T-helper 2 cell (primary cell): ENCODE measurements at places on chromosomes 1 and 21.

DNA sequence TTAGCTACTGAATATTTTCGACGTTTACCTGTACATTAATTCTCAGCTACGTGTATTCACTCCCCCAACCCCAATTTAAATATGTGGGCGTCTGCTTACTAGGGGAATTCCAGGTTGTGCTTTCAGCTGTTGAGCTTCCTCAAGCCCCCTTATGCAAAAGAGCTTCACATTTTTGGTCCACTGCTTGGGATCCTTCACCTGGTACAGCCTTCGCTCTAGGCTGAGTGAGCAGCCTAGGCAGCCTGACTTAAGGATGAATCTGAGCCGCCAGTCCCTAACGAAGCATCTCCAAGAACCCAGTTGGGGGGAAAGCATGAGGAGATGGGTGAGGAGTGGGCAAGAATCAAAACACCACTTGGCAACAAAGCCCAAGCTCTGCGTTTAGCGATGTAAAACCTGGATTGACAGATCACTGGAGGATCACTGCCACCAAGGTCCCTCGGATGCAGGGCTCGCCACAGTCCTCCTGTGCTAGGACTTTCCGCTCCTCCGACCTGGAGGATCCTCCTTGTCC lies 674 bp downstream of the BCL10 start:
- DNase-seq: peak; percentile 51

DNA sequence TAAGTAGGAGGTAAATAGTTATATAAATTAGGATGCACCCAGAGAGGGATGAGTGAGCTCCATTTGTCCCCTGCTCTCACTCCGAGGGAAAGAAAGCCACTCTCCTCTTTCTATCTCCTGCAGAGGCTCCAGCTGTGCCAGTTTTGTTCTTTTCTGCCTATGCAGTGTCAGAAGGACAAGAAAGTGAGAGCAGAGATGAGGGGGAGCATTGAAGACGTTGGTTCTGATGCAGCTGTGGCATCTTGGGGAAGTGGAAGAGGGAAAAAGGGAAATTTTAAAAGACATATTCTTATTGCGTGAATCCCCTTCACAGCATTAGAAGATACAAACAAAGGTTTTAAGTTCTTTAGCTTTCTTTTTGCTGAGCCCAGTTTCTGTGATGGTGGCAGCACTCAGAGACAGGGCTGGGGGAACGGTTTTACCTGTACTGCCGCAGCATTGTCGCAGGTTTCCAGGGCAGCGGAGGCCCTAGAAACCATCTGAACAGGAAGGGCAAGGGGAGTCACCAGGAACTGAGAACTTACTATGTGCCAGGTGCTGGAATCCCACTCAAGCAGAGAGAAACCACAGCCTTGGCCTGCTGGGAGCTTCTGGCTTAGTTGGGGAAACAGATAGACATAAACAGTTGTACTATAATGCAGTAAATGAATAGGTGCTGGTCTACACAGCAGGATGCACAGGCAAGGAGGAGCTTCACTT lies 44.9 kb upstream of the USP24 start:
- no peak for DNase-seq

DNA sequence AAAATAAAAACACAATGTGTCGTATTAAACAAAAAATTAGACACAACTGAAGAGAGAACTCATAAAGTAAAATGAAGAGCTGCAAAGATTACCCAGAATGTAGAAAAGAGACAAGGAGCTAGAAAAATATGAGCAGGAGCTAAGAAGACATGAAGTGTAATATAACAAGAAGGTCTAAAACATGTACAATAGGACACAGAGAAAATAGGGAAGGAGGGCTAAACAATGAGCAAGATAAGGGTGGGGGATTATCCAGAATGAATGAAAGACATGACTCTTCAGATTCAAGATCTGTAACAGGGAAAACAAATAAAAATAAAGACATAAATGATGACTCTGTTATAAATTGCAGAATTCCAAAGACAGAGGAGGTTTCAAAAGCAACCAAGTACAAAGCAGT lies 38.3 kb downstream of the PRDM15 start:
- DNase-seq: no peak

DNA sequence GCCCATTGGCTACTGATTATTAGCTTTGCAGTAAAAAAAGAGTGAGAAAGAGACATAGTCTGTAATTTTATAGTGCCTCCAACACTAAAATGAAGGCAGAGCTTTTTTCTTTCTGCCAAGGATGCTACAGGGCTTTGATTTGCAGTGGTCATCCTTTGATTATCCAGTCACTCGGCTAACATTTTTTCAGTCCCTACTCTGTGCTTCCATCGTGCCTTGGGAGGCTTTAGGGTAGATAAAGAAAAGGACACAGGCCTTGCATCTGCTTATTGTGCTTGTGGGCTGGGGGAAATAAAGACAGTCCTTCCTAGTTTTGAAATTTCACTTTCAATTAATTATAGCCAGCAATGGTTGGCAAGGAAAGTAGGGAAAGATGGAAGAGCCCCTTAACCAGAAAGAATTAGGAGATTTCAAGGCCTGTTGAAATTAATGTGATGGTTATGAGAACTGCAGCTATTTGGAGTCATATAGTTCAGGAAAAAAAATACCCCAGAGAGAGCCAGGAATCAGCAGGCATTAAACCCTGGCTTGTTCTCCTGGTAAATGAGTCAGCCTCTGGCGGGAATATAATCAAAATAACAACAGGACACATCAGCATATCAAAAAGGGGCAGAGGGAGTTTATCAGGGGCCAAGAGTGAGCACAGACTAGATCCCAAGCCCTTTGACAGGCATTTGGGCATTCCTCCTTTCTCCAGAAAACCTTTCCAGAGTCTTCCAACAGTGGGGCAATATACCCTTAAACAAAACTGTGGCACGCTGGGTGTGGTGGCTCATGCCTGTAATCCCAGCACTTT lies 27.4 kb downstream of the CACHD1 start:
- DNase-seq: no peak

DNA sequence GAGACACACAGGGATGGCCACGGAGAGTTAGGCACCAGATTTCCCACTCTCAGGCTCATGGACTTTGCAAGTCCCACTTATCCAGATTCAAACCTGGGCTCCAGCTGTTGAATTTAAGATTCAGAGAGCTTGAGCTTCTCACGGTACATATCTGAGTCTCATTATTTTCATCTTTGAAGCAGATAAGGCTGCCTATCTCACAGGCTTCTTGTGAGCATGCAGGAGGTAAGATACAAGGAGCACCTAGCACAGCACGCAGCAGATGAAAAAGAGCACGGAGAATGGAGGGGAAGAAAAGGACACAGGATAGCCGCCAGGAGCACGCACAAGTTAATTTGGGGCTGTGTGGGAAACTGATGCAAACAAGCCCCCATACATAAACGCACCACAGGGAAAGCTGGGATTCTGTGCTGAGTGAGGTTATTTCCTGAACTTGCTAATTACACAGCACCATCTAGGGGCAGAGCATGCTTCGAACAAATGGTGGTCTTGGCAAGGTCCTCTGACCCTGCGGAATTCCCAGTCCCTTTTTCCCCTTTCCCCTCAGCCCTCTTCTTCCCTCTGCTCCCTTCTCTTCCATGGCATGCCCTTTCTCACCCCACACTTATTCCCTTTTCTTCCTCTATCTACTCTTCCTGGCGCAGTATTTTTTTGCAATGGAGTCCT lies 134.7 kb upstream of the VANGL1 start:
- no peak for DNase-seq

DNA sequence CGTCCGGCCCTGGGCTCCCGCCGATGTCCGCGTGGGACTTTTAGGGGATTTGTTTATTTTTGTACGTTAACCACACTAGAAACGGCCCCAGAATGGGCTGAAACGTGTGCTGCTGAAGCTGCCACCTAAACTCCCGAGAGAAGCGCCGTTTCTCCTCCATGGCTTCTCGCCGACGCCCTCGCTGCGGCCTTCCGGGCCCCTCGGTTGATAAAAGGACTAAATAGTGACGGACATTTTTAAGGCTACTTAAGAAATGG lies 678 bp upstream of the PTTG1IP start:
- no peak for DNase-seq

GRCh38 chr1:210445931-210446330 lies 117.2 kb downstream of the HHAT start:
- DNase-seq: no peak

DNA sequence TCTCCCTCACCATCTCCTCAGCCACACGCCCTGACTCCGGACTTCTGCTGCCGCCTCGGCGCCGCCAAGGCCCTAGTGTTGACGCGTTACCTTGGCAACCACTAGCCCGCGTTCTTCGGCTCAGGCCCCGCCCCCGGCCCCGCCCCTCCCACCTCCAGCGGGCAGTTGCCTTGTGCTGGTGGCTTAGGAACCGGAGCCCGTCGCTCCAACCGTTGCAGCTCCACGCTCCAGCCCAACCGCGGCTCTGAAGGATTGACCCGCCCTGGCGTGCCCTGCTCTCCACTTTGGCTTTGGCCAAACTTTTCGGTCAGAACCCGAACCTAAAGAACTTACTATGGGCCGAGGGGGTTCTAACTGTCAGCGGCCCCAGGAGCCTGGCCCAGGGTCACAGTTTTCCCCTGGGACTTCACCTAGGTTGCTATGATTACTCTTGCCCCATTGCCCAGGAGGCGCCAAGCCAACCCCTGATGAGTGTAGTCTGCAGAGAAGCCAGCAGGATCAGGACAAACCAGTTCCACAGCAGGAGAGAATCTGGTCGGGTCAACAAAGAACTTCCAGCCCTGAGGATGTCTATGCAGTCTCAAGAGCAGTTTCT lies at the start of gene CFAP45:
CFAP45 (minus strand) TSS at position 80 of the 595 bp plus-strand sequence; CDS start at position 13, 67 bp downstream.
- no peak for DNase-seq

GRCh38 chr1:40712405-40712944 lies 21.0 kb downstream of the NFYC start:
- no peak for DNase-seq

DNA sequence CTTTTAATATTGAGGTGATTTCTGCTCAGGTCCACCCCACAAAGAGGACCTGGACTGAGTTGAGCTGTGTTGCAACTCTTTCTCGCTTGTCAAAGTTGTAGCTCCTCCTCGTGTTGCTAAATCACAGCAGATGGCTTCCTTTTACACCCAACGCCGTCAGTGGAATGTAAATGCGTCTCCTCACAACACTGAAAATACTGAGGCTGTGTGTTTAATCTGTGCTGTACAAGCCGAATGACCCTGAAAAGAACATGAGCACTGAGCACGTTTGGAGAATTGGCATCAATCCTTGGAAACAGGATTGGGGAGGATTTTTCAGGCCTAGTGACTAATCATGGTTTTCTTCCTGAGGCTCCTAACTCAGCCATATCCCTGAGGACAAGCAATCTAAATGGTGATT lies 196.0 kb downstream of the CRB1 start:
- no peak for DNase-seq

GRCh38 chr1:33152685-33153432 lies 29.0 kb downstream of the TRIM62 start:
- no peak for DNase-seq

- no peak for DNase-seq
Observed at GRCh38 chr1:176619261-176619660, 156.3 kb downstream of the PAPPA2 start.
